Skeletal muscle cell (primary cell): ENCODE measurements at places on chromosomes 13 and 19.
A peak's percentile ranks its signal among the peaks of the same experiment; 100 is the strongest.

DNA sequence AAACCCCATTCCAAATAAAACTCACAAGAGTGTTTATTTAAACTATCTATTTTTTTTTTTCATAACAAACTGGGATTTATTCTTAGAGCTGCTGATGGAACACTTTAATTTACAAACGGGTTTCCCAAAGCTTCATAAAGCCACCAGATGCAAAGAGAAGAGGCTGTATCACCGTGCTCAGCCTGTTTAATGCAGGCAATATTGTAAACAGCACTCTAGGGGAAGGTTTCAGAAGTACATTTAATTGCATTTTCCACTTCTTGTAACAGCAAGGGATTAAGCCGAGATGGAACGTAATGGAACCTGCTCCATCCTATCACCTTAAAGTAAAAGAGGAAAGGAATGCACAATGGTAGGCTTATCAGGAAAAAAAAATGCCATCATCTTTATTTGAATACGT lies 550.6 kb upstream of the ARGLU1 start:
- no peak for DNase-seq

DNA sequence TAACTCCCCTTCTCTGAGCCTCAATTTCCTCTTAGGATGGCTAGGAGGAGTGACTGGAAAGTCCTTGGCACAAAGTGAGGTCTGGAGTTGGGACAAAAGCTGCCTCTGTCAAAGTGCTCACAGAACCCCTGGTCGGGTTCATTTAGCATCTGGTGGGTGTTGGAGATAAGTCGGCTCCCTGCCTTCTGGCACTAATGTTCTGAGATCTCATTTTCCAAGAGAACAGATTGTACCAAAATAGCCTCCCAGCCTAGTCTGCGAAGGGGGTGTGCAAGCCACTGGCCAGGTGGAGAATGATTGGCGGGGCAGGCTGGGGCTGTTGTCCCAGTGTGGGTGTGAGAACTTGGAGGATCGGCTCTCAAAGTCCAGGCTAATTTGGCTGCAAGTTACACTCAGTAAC lies 20.7 kb upstream of the NWD1 start:
- no peak for DNase-seq

GRCh38 chr13:87107651-87108050 lies 563.5 kb upstream of the SLITRK5 start:
- DNase-seq: no peak

GRCh38 chr19:4064496-4065260 lies 2.0 kb downstream of the ZBTB7A start:
- DNase-seq: no peak

DNA sequence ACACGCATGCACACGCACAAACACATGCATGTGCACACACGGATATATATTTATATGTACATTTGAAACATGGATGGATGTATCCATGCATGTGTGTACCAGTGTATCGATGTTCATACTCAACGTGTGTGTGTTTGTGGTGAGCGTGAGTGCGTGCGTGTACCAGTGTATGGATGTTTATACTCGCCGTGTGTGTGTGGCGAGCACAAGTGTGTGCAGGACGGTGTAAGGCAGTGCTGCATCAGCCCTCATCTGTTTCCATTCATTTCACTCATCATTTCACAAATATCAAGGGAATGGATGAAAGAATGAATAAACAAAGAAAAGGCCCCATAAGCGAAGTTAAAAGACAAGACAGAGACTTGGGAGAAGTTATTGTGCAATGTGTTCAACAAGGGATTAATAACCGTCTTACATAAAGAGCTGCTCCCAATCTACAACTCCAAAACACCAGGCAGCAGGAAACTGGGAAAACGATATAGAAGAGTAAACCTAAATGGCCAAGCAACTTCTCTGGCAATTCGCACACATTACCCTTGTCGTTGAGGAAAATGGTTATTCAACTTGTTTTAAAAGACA lies 21.7 kb upstream of the MIER2 start:
- no peak for DNase-seq

GRCh38 chr19:7391218-7391670 lies 42.5 kb downstream of the ARHGEF18 start:
- DNase-seq: peak; percentile 35

DNA sequence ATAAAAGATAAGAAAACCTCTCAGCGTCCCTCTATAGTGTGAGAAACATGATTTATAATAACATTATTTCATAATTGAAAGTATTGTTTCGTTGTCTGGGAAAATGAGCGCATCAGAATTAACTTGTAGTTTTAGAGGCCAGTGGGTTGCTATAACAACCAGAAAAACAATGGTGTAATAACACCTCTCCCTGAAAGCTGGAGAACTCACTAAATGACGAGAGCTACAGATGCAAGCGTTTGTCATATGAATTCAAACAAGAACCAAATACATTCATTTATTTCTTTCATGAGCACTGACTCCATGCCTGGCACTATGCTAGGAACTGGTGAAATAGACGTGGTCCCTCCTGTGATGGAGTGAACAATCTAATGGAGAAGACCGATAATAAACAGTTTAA lies 16.3 kb downstream of the KBTBD7 start:
- no peak for DNase-seq

DNA sequence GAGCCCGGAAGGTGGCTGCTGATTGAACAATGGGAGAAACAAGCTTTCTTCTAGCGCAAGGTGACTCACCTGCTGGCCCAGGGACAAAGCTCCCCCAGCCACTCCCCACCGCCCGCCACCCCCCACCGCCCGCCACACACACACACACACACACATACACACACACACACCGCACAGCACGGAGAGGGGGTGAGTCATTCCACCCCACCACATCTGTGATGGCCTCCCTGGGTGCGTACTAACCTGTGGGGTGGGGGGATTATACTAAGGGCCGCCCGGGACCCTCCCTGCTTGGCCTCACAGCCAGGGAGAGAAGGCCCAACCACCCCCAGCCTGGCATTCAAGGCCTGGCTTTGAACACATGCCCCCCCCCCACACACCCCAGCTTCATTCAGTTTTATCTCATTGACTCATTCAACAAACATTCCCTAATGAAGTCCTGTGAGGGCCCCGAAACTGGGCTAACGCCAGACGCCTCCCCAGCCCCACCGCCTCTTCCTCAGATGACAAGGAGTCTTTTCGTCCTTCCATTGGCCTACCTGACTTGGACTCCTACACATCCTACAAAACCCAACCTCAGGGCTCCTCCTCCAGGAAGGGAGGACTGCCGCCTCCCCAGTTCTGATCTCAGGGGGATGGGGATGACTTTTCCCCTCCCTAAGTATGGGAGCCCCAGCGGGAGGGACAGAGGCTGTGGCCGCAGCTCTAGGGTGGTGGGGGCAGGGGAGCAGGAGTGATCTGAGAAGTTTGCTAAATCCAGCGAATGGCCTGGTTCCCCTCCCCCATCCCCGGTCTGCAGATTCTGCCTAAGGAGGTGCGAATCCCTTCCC lies 5.8 kb upstream of the ONECUT3 start:
- DNase-seq: peak; percentile 20

- DNase-seq: no peak
Measured at GRCh38 chr13:26688286-26688685, 72.3 kb downstream of the GPR12 start.

DNA sequence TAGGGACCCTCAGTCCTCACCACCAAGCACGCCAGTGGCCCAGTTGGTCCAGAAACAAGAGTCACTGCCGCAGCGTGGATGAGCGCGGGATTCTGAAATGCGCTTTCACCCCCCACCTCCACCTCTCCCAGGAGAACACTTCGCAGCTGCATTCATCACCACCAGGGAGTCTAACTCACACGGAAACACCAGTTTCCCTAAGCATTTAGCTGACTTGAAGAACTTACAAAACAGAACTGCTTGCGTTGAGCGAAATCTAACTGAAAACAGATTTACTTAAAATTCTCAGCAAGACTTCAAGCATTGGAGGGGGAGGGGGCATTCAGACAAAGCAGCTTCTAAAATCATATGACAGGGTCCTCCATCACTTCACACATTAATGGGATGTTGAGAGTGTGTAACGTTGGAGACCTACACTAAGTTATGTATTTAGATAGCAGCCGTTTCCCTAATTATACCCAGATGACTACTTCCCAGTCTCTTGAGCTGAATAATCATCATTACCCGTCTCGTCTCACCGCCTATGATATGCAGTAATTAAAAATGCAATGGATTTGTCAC lies 258.2 kb upstream of the IRS2 start:
- peak; percentile 73 for DNase-seq

- no peak for DNase-seq
Measured at GRCh38 chr13:73741111-73741510, 393.1 kb downstream of the KLF12 start.

- no peak for DNase-seq
Measured at GRCh38 chr19:2010135-2010668, 5.3 kb downstream of the BTBD2 start.

DNA sequence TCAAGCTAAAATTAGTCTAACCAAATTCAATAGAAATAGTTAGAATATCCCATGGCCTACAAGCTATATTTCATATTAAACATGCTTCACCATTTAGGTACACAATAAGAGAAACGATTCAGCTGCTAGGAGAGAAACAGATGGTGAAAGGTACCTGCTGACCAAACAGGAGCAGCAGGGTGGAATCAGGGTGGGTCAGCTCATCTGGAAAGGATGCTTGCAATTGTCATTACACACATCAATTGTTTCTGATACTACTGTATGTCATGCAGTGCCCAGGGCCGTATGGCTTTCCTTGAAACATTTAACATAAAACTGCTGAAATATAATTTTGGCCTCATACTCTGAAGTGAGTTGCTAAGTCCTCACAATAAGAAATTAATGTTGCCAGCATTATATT lies 776.0 kb downstream of the DACH1 start:
- no peak for DNase-seq

DNA sequence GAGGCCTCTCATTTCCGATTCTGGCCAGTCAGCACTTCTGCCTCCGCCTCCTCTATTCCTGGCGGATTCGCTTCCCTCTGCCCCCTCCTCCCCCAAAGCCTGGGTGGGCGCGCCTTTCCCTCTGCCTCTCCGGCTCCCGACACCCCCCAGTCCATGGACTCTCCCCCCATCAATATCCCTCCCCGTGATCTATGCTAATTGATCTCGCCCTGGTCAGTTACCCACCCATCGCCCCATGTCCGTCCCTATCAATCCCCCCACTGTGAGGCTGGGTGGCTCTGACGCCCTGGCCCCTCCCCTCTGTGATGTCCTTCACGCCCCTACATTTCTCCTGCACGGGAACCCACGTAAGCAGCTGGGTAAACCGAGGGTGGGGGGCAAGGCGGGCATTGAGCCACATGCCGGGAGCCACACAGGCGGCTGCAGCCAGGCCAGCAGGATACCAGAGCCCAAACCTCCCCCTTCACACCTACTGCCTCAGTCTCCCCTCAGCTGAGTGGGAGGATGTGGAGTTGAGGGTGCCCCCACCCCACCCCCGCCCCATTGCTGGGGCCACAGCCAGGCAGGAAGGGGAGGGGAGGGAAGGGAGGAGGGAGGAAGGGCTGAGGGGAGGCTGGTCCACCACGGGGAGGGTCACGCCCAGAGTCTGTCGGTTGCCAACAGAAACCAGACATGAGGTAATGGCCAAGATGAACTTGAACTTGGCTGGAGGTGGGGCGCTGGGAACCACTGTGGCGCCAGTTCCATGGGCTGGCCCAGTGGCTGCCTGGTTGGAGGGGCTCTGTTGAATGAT lies 21.0 kb downstream of the SMIM24 start:
- DNase-seq: peak; percentile 83

DNA sequence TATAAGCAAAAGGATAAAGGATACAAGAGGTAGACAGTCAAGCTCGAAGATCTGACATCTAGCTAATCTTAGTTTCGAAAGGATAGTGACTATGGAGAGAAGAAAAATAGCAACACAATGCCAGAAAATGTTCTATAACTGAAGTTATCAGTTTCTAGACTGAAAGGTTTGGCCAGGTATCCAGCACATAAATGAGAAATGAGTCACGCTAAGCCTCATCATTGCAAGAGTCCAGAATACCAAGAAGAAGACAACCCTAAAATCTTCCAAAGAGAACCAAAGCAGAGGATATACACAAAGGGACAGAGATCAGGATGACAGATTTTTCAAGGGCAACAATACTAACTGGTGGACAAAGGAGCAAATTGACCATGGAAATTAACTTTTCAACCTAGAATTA lies 237.0 kb downstream of the POSTN start:
- no peak for DNase-seq

GRCh38 chr13:40590112-40590862 lies 76.2 kb downstream of the FOXO1 start:
- DNase-seq: no peak

DNA sequence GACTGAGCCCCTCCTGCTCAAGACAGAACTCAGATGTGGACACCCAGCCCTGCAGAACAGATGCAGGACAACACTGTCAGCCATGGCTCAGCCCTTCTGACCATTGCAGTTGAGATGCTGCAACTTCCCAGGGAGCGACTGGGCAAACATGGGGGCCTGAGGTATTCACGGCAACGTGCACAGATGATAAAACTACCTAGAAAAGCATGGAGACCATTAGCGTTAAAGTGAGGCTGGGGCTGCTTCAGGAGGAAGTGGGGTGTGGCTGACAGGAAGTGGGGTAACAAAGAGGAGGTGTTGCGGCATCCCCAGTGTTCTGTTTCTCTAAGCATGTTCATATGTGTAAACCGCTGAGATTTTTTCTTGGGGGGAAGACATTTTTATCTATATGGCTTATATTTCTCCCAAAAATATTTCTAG lies 1.3 kb upstream of the SIGLEC9 start:
- no peak for DNase-seq

DNA sequence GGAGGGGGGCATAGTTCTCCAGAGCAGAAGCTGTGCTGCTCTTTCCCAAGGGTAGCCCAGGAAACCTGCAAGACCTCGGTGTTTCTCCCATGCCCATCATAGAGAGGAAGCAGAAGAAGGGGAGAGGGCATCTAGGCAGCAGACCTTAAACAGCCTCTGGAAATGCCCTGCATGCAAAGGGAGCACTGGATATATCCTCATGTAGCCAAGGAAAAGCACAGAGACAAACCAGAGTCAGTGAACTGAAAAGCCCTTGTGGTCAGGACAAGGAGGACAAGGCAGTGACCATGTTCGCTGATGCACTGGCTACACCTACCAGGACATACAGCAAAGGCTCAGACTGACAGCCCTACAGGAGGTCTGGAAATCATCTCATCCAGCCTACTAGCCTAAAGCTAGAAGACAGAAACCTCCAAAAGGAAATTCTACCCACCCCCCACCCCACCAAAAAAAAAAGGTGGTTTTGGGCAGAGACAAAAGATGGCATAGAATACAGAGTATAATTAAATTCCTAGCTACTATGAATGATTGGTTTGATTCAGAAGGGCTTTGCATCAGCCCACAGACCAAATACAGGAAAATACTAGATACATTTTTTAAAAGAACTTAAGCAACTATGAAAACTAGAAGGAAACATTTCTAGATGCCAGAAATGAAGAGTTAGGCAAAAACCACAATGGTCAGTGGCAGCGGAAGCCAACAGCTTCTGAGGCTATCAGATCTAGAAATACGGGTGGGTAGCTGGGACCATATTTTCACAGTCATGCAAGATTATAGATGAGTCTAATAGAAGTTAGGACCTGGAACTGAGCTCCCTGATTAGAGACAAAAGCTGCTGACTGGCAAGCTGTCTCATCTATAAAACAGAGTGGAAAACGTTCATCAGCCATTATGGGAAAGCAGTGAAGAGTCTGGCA lies 4.4 kb upstream of the TBC1D4 start:
- DNase-seq: no peak

GRCh38 chr19:56136362-56136761 lies 4.7 kb upstream of the ZNF444 start:
- DNase-seq: no peak

GRCh38 chr13:84400706-84401105 lies 518.4 kb upstream of the SLITRK1 start:
- peak; percentile 76 for DNase-seq

- DNase-seq: no peak
Measured at GRCh38 chr13:67137044-67137735, 92.9 kb downstream of the PCDH9 start.
